ENCODE measurements at places on chromosomes 11 and 22.

GRCh38 chr22:39301926-39302325, 17.5 kb downstream of the RPL3 start:
- no peak for DNase-seq

- DNase-seq, result no peak
Measured at GRCh38 chr11:13039126-13039525, 30.0 kb downstream of the RASSF10 start.

DNA sequence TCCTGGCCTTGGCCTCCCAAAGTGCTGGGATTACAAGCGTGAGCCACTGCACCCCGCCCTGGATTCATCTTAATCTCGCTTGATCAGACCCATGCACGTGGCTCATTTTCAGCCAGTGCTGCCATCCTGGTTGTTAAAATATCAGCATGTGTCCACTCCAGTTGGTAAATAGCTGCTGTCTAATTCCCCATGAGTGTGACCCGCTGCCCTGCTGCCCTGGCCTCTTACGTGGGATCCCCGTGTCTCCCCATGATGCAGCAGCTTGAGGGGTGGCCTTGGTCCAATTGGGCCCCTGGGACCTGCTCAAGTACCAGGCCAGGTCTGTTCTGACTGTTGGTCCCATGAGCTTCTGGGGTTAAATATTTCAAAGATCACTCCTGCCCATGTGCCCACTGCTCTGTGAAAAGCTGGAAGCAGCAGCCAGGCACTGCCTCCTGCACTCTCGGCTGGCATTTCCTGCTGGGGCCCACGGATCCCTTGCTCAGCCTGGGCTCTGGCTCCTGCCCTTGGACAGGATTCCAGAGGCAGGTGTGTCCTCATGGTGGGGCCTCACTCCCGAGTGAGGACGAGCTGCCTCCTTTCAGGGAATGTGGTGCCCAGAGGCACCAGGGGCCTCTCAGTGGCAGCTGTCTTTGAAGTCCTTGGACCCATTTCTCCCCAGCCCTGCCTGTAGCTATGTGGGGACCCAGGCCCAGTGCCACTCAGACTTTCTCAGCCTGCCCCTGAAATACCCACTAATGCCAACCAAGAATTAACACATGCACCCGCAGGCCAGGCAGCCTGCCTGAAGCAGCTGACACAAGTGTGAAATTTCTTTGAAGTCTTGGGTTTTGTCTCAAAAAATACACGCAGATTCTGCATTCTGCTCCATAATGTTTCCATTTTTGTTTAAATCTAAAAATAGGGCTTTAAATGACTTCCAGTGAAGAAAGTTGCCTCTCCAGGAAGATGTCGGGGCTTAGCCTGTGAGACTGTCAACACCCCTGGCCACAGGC, 38.1 kb upstream of the PRDM11 start:
- DNase-seq, result no peak

DNA sequence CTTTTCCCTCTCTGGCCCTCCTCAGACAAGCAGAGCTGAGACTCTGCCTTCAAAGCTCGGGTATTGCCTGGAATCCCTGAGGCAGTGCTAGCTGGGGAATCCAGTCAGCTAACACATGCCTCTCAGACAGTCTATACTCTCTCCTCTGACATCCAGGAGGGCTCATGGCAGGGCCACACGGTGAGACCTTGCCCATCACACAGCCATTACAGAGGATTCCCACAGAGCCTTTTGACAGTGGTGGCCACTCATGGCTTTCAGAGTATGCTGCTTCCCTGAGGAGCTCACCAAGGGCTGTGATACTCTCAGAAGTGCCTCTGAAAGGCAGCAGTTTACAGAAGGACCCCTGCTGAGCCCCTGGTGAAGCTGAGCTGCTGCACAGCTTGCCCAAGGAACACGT, 165.3 kb downstream of the RRAS2 start:
- DNase-seq, result no peak

DNA sequence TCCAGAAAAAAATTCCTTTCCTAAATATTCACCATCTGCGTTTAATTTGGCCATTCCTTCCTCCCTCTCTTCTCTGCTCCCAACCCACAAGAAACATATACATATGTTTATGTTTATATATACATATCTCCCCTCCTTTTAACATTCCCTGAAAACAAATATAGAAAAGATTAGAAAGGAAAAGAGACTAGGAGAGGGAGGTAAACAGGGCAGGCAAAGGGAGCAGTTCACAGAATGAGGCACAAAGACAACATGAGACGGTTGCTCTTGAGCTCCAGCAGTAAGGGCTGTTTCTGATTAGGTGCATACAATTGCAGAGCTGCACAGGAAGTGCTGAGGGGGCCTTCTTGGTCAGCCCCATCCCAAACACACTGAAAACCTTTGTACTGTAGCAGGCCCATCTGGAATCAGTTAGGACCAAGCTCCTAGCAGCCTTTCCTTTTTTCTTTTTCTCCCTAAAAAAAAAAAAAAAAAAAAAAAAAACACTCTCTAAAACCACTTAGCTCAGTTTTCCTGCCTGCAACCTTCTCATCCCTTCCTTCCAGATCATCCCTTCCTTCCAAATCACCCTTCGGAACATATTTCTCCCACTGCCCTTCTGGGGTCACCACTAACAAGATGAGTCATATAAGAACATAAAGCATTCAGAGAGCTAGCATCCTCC, 57.0 kb downstream of the RBFOX2 start:
- no peak for DNase-seq
